Calu3 (cell line): ENCODE measurements at places on chromosomes 2 and 18.

DNA sequence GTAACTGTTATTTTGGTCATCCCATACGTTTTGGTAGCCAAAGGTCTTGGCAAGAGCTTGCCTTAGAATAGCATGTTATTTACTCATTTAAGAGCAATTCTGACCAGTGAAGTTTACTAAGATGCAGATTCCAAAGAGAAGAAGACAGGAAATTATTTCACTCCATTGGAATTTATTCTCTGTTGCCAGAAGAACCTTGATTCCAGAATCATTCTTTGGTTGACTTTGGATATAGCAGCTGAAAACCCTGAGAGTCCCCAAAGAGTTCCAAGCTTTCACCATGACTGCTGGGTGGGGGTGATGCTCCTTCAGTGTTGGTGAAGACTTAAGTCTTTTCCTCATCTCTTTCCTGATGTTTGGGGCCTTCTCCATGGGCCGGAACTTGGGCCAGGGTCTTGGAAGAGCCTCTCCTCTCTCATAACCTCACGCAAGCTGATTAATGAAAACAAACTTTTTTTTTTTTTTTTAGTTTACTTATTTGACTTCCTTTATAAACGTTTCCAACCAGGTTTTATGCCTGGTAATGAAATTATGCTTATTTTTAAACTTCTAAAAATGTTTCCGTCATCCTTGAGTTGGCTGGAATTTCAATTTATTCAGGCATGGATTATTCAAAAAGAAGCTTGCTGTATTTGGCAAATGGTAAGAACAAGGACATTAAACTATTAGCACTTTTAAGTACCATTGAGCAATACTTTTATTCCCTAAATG, 192.0 kb downstream of the MTX2 start:
- DNase-seq: no peak

DNA sequence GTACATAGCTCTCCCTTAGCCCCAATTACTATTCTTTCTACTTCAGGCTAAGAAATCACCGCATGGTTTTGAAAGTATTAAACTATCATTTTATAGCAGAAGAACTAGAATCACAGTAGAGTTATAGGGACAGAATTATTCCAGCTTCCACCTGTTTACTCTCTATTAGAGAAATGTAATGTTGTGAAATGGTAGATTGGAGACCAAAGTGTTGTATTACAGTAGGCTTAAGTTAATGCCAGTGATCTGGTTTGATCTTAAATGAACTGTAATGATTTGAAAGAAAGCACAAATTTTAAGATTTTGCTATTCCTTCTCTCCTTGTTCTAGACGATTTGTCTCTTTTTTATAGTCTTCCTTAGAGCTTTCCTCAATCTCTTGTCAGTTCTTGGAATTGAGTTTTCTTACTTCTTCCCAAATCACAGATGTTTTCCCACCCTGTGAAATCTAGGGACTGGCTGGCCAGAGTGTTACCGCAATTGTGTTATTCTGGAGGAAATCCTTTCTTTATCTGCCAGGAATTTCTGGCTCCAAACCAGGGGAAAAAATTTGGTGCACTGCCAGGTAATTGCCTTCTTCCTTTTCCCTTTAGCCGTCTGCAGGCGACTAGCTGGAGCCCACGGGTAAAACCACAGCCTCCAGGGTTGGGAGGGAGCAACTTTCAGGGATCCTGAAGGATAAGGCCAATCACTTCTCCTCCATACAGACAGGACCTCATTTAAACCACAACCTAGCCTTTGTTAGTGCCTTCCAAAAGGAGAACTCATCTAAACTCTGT, 51.7 kb downstream of the NOP58 start:
- peak; percentile 45 for DNase-seq

DNA sequence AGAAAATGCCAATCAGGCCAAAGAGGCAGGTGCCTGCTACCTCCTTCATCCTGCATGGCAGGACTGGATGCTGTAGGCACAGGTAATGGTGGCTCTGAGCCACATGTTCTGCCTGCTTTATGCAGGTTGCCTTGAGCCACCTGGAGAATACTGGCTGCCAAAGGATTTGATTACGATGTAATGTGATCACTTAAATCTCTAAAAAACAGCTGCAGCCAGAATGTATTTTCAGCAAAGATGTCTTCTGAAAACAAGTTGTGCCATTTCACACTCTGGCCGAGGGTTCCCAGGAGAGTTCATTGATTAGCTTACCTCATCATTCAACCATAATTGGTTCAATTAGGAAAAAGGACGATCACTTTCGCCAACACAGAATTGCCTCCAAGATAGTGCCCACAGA, 17.9 kb upstream of the MSGN1 start:
- no peak for DNase-seq

DNA sequence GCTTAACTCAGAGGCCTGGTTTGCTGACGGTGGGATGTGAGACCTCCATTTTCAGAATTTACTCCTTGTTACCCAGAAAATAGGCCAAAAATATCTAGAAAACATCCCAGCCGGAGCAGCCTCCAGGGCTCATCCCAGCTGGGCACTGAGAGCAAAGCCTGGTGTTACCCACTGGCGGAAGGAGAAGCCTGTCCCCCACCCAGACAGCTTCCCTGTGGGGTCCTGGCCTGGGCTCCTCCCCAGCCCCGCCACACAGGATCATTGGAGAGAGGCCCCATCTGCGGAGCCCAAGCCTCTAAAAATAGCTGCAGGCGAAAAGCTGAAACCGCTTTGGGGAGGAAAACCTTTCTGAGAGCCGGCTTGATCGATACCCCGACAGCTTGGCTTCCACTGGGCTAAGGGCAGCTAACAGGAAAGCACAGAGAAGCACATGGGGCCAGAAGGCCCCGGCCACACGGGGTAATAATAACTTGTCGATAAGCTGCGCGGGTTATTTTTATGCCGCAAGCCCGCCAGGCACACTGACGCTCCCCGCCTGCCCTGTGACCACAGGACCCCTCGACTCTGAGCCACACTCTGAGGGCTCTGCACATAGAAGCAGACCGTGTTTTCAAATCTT, 26.9 kb upstream of the FAHD2A start:
- DNase-seq: no peak

- DNase-seq: no peak
These were observed 84.2 kb downstream of the NCKAP5 start for GRCh38 chr2:133484106-133484505.

GRCh38 chr18:21303895-21304294, 61.9 kb downstream of the GREB1L start:
- DNase-seq: no peak

DNA sequence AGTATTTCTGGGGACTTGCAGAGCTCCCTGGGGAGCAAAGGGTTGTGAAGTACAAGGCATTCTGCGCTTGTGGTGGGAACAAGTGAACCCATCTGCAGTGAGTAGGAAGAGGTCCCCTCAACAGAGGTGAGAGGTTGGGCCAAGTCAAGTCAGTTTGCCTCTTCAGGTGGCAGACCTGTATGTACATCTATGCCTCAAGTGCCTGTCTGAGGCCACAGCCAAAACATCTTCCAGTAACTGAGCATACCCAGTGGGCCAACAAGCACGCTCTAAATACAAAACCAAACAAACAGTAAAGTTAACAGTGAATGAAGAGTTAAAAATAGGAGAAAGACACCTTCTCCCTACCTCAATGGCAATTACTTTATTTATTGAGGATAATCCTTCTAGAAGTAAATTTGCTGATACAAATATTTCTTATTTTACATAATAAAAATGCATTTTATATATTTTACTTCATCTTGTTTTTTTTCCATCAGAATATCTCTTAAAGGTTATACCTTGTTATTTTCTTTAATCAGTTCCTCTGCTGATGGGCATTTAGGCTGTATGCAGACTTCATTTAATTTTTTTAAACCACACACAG, 2.5 kb downstream of the GYPC start:
- no peak for DNase-seq

DNA sequence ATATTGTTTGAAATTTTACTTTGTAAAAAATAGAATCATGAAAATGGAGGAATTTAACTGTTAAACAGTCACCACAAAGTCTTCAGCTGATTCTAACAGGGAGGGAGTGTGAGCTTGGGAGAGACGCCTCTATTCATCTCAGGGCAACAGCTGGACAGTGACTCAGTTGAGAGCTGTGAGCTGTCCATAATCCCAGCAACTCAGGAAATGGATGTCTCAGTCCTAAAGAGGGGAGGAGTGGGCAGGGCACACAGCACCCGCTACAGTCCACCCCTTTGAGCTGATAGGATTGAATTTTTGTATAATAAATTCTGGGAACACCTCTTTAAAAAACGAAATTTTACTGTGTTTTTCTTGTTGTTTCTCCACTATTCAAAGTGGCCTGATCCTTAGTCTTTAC, 255.1 kb upstream of the THUMPD2 start:
- DNase-seq: no peak

- no peak for DNase-seq
These were observed 2.4 kb downstream of the PRELID3A start for GRCh38 chr18:12410081-12410481.

GRCh38 chr18:51029378-51029693, 677 bp upstream of the SMAD4 start:
- DNase-seq: no peak

DNA sequence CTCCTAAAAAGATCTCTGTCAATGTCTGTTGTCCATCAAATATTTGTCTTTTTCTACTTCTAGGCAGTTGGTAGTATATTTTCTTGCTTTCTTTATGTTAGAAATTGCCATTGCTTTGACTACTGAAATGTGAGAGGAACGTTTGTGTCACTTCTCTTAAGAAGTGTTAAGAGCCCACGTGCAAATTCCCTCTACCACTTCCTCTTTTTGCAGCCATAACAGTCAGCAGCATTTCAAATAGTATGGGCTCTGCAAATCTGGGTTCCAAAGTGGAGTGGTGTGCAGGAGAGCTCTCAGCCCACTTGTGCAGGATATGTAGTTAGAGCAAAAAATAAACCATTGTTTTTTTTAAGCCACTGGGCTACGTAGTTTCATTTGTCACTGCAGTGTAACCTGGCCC, 314.0 kb downstream of the MEIS1 start:
- DNase-seq: no peak

DNA sequence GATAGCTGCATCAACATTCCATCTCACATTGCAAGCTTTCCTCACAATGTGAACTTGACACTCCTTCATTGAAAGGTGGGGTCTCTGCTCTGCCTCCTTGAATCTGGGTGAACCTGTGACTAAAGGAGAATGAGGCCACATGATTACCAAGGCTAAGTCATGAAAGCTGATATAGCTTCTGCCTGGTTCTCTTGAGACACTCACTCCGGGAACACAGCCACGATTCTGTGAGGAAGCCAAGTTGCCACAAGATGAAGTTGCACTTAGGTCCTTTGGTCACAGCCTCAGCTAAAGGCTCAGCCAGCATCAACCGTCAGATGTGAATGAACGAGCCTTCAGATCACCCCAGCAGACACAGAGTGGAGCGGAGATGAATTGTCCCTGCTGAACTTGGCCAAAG, 94.7 kb upstream of the FAM136A start:
- DNase-seq: no peak

GRCh38 chr2:25295621-25296020, 46.1 kb downstream of the DNMT3A start:
- DNase-seq: no peak

GRCh38 chr2:203584784-203585183, 49.7 kb upstream of the RAPH1 start:
- no peak for DNase-seq

- DNase-seq: no peak
These were observed 229.5 kb downstream of the ETAA1 start for GRCh38 chr2:67626656-67627055.

GRCh38 chr18:12154361-12154760, 60.7 kb downstream of the ANKRD62 start:
- DNase-seq: no peak

- DNase-seq: no peak
These were observed 2.6 kb downstream of the ANKRD44 start for GRCh38 chr2:197307933-197308521.

DNA sequence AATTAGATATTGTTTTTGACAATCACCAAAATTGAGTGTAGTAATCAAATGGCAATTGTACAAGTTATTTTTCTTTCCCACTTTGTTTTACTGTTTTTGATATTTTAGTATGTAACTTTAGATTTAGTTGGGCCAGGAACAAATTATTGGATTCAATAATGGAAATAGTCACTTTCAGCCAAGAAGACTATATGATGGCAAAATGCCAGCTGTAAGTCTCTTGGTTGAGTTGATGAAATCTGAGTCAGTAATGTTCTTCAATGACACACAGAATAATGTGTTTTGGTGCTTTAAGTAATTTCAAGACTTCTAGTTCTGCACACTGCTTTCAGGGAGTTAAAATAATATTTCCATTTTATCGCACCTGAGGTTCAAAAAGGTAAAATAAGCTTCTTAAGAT, 2022.0 kb upstream of the CELF4 start:
- DNase-seq: no peak

GRCh38 chr18:48608581-48608980, 69.8 kb downstream of the CTIF start:
- DNase-seq: no peak
